Ureter (tissue), 1 donor: ENCODE measurements at places on chromosomes 1 and 21.
A peak's percentile ranks its signal among the peaks of the same experiment; 100 is the strongest.

DNA sequence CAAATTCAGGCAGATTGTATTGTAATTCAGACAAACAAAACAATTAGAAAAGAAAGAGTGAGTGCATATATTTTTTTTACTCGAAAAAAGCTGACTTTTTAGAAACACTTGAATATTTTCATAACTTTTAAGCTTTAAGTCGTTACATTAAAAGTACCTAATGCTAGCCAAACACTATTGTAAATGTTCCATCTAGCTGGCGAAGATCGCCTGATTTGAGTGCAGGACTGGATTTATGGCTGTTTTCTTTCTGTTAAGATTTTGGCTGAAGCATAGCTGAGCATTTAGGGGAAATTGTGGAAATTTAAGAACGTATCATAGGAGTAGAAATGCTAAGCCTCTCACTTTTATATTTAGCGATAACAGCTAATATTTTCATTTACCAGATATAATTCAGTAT lies 24.6 kb downstream of the LRRC7 start:
- DNase-seq, result no peak

DNA sequence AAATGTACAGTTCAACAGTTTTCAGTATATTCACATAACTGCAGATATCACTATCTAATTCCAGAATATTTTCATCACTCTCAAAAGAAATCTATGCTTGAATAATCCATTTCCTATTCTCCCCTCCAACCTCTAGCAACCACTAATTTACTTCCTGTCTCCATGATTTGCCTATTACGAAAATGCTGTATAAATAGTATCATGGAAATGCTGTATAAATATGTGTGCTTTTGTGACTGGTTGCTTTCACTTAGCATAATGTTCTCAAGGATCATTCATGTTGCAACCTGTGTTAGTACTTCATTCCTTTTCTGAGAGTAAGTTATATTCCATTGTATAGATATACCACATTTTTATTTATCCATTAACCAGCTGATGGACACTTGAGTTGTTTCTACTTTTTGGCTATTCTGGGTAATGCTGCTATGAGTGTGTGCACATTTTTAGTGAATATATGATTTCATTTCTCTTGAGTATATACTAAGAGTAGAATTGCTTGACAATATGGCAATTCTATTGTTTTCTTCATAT lies 115.6 kb downstream of the TNFSF18 start:
- no peak for DNase-seq

- DNase-seq, result no peak
Observed at GRCh38 chr1:229191066-229191674, 79.7 kb upstream of the RAB4A start.

GRCh38 chr1:223345720-223346119 lies 18.3 kb downstream of the SUSD4 start:
- DNase-seq, result no peak

- no peak for DNase-seq
Observed at GRCh38 chr1:24963943-24964693, 34.0 kb upstream of the RUNX3 start.

- no peak for DNase-seq
Observed at GRCh38 chr1:29133861-29134694, 10.4 kb upstream of the TMEM200B start.

DNA sequence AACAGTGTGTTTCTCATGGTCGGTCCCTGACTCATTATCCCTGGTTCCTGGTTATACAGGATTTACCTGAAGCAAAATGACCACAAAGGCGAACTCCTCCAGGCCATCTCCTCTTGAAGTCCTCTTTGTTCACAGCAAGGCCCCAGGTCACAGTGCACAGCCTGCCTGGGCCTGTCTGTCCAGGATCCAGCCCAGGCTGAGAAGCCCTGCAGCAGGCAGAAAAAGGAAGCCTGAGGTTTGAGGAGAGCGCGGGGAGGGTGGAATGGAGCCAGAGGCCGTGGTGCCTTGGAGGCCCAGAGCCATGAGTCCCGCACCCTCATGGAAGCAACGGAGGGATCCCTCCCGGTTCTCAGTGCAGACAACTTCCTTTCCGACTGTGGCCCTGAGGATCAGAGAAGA lies 136.8 kb upstream of the IRF2BP2 start:
- no peak for DNase-seq

- no peak for DNase-seq
Observed at GRCh38 chr1:170872663-170873062, 62.7 kb upstream of the MROH9 start.

DNA sequence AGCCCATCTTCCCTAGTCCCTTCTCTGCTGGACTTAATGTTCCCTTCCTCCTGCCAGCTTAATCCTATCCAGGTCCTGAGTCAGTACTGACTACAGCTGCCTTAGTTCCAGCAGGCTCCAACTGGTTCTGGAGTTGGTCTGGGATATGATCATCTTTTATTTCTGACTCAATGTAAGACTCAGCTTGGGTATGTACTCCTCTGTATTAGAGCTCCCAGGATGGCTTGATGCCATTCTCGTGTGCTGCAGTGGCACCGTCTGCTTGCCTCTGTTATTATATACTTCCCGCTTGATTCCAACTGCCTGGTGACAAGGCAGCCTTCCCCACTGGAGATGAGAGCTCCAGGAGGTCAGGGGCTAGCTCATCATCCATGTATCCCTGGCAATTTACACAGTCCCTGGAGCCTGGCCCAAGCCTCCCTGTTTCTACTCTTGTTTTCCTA lies 164.4 kb upstream of the DPT start:
- DNase-seq, result peak; percentile 50
